ENCODE measurements at places on chromosomes 2 and 18.

DNA sequence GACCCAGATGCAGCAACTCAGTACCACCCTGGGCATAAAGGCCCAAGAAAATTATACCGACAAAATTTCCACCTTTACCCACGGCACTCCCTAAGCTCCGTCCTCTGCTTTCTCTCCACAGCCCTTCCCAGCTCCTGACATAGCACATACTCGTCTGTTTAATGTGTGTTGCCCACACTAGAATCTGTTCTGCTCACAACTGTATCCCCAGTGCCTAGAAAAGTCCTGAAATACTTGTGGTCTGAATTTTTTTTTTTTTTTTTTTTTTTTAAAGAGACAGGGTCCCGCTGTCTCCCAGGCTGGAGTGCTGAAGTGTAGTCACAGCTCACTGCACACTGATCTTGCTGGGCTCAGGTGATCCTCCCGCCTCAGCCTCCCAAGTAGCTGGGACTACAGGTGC, 62.3 kb downstream of the ADCY3 start:
- DNase-seq, result no peak

DNA sequence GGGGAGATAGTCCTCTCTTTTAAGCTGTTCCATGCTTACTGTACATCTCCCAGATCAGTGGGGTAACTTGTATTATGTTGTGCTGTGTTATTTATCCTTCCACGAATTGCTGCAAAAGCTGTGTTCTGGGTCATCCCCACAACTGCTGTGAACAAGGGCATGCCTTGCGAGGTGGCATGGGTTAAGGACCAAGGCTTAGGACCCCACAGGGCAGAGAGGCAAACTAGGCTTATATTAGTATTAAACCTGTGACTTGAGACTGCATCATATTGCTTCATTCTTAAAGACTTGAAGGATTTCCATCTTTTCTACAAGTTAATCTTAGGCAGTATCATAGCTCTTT, 19.9 kb downstream of the RND3 start:
- no peak for DNase-seq

DNA sequence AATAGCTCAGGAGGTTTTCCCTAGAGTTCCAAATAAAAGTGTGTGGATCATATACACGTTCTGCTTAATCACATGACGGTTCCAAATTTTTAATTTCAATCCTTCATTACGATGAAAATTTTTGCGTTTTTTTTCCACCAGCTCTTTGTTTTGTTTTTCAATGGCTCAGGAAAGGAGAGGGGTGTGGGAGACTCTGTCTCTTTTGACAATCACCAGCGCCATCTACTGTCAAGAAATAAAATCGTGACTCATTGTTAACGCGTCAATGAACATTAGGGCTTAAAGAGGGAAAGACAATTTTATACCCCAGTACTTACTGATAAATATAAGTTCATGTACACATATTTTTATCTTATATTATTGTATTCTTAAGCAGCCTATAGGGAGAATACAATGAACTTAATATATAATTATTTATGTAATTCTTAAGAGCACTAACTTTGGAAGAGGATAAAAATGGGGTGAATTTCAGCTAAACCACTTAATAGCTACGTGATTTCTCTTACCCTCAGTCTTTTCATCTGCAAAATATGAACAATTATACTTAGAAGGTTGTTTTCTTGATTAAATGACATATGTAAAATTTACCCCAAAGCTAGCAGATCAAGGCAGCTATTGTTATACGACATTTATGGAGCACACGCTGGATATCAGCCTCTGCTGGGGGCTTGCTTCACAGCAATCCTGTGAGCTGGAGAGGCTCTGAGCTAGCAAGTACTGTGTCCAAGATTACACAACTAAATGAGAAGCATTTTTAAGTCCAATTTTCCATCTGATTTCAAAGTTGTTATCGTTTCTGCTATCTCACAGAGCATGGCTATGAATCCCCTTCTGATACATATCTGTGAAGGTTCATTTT, 47.4 kb upstream of the RMDN2 start:
- DNase-seq, result peak; percentile 62

- no peak for DNase-seq
Observed at GRCh38 chr2:222423632-222424275, 589 bp upstream of the SGPP2 start.

GRCh38 chr2:9995059-9995458, 43.6 kb downstream of the GRHL1 start:
- no peak for DNase-seq

- DNase-seq, result no peak
Observed at GRCh38 chr2:102283996-102284395, 27.4 kb upstream of the IL1RL1 start.

GRCh38 chr2:180692322-180692721, 288.1 kb upstream of the UBE2E3 start:
- no peak for DNase-seq

DNA sequence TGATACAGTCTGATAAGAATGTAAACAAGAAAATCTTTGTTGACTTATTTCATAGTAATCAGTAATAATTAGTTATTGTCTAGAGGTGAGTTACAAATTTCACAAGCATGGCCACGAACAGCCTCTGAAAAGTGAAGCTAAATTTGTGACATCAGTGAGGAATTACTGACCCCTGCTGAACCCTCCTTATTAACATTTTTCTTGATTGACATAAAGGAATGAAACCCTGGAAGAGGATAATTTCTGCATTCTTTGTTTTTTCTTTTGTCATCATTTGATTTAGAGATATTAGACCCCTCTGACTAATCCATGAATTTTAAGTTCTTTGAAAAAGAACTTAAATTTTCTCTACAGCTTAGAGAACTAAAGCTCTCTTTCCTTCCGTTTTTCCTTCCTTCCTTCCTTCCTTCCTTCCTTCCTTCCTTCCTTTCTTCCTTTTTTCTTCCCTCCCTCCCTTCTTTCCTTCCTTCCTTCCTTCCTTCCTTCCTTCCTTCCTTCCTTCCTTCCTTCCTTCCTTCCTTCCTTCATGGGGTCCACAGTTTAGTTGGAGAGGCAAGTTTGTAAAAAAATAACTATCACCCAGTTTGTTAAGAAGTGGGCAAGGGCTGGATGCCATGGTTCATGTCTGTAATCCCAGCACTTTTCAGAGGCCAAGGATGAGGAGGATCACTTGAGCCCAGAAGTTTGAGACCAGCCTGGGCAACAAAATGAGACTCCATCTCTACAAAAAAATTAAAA, 387.0 kb downstream of the MTX2 start:
- DNase-seq, result no peak

GRCh38 chr2:230134496-230135129, 65.9 kb upstream of the SLC16A14 start:
- DNase-seq, result no peak

DNA sequence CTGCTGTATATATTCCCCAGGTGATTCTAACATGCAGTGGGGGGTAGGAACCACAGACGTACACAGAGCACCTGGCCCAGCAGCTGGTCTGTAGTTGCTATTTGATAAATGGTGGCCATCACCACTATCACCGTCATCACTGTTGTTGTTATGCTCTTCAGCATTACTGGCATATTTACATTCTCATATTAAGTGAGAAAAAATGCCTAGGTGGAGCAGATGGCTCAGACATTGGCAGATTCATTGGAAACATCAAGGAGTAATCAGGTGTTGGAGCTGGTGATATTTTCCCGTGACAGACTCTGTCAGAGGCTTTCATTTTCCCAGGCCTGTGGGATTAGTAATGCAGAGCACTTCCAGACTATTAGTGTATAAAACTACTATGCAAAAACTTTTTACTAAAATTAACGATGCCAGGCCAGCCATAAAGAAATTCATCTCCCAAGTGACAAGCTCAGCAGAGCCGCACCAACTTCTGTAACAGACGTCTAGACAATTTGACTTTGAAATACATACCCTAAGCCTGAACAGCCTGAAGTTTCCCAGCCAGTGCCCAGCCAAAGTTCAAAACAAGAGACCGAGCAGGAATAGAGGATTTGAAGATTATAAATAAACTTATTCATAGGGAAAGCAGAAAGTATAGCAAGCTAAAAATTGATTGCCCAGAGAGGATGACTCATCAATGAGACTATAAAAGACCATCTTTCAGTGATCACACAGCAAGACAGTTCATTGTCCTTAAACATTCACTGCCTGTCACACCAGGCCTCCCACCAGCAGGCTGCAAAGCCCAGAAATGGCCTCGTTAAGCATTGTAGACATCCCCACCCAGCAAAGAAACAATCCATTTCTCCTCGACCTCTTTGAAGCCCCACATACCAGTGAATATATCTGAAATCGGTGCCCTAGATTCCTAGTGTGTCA, 247.4 kb upstream of the CHAC2 start:
- no peak for DNase-seq

DNA sequence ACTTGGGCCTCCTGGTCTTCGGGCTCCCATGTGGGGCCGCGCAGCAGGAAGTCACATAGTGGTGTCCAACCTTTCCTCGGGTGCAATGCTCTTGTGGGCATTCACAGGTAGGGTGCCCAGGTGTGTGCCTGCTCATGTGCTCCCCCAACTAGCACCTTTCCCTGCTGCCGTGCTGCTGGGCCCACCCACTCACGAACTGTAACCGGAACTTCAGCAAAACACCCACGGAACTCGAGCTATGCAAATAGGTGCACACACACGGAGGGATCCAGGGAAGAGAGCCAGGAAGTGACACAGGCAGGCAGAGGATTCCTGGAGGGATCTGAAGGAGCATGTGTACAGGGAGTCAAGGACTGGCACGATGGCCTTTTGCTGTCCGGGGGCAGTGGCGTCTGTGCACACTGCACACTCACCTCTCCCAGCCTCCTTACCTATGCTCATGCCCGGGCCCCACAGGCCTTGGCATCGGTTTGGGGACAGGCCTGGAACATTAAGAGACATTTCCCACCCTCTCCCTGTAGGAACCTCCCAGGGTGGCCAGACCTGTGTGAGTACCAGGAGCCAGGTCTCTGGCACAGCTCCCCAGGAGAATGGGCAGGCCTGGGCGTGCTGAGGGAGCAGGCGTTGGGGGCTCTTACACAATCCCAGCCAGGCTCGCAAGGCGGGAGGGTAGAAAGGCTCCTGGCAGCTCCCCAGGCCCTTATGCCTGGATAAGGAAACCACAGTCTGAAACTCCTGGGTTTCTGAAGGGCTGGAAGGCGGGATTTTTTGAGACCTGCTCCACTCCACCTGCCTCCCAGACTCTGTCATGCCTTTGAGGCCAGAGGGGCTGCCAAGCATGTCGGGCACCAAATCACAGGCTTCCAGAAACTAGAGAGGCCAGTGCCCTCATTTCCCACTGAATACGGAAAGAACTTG, 6.6 kb upstream of the PTMA start:
- DNase-seq, result peak; percentile 45

DNA sequence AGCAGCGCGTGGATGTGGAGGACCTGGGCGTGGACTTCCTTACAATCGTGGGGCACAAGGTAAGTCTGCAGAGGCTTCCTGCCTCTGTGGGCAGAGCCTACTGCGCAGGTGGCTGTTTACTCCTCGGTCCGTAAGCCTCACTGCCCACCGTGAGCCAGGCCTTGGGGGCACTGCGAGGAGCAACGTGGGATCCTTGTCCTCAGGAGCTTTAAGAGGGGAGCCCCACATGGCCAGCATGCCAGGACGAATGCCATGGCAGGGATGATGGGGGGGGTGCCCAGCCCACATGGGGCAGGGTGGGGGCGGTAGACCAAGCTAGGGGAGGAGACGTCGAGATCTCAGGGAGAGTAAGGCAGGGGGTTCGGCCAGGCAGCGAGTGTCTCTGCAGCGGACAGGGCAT, 18.0 kb upstream of the ESPNL start:
- DNase-seq, result no peak

DNA sequence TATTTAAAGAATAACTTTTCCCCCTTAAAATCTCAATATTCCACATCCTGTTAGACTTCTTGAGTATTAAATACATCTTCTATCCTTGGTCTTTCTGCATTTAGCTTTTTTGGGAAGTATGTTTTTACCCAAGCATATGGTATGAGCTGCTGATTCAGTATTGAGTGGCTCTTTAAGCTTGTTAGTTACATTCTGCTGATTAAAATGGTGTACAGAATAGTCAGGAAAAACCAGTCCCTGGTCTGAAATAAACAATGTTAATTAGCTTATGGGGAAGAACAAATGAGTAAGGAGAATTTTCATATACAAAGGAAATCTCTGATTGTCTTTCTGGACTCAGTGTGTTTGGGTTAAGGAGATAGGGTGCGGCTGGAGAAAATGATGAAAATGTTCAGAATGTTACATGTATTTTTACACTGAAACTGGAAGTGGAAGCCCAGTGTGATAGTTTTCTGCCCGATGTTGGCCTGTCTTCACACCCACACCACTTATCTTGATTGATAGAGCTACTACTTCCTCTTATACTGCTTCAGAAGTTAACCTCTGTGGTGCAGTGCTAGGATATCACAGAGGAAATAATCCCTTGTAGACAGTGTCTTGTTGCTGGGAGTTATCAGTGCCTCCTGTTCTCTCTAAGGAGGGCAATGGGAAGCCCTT, 84.0 kb downstream of the MSH2 start:
- no peak for DNase-seq

DNA sequence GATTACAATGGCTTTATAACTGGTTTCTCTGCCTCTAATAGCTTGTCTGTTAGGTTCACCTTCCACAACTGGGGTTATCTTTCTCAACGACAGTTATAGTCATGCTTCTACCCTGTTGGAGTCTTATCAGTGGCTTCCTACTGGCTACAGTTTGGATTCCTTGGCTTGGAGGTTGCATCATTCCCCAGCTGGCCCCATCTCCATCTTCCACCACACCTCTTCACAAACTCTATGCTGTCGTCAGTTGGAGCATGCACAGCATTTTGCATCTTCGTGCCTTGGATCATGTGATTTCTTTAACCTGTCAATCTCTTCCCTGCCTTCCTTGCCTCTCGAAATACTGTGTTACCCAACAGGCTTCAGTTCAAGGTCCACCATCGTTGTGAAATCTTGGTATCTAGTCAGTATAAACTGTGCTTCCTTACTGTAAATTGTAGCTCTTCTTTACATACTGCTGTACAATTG, 316.3 kb upstream of the CXCR4 start:
- DNase-seq, result peak; percentile 30

DNA sequence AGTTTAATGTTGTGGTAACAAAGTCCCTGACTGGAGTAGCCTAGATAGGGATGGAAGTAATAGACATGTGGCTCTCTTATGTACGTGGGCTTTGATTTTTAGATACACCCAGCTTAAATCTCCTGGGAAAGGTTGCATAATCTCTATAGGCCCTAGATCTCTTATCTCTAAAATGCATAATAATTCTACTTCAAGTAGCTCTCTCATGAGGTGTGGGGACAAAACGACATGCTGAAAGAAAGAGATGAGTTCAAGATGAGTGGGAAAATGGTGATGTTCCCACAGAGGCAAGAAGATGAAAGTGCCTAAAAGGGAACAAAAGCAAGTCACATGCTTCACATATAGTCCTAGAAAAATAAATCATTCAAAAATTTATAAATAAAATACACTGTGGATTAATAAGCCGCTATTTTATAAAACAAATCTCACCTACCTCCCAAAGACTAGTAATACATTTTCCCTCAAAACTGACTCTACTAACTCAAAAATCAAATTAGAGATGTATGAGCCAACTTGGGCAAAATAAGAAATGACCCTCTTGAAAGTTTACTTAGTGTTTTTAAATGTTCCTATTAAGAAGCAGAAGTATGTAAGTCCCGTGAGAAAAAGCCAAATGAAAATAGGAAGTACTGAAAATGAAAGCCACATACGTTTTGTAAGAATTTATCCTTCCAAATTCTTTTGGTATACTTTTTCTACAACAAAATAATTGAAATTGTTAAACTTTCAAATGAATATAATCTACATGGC, 148.2 kb upstream of the ITGA4 start:
- DNase-seq, result no peak

All from HepG2 (cell line).